ENCODE measurements at places on chromosomes 4 and X.

DNA sequence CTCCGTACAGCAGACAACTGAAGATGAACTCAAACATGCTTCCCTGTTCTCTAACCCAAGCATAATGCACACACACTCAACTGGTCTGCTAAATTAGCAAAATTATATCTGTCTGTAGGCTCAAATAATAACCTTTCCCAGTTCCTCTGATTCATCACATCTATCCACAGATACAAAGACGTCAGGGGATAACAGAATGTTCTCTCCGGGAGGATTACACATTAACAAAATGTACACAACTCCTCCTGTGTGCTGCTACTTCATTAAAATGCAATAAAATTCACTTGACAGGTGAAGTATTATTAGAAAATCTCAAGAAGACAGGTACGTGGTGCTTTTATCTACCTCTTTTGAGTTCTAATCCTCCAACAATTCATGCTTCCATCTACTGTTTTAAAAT, 57.4 kb downstream of the FAT1 start:
- no peak for DNase-seq

GRCh38 chr4:38902695-38903094, 35.1 kb downstream of the FAM114A1 start:
- DNase-seq: peak; percentile 70

- no peak for DNase-seq
Measured at GRCh38 chr4:88177983-88178625, 19.7 kb upstream of the ABCG2 start.

- no peak for DNase-seq
Measured at GRCh38 chrX:155169881-155170280, 46.4 kb upstream of the VBP1 start.

DNA sequence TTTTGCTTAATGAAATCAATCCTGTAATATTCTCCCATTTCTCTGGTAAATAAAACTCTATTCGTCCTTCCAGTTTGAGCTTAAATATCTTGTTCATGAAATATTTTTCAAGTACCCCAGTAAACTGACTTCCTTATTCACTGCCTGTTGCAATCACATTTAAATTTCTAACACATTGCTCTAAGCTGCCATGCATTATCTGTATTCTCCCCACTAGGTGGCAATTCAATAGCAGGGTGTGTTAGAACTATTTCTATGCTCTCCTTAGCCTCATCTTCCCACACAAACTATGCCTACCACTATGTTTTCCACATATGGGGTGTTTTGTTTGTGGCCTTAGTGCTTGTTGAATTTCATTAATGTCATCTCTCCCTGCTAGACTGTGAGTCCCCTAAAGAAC, 377.1 kb upstream of the HS3ST1 start:
- no peak for DNase-seq
